ENCODE measurements at places on chromosomes 7 and 10.

- no peak for DNase-seq
Observed at GRCh38 chr10:97549587-97550322, 22.8 kb upstream of the ANKRD2 start.

GRCh38 chr10:128091636-128092210, 34.5 kb downstream of the MKI67 start:
- DNase-seq: no peak

DNA sequence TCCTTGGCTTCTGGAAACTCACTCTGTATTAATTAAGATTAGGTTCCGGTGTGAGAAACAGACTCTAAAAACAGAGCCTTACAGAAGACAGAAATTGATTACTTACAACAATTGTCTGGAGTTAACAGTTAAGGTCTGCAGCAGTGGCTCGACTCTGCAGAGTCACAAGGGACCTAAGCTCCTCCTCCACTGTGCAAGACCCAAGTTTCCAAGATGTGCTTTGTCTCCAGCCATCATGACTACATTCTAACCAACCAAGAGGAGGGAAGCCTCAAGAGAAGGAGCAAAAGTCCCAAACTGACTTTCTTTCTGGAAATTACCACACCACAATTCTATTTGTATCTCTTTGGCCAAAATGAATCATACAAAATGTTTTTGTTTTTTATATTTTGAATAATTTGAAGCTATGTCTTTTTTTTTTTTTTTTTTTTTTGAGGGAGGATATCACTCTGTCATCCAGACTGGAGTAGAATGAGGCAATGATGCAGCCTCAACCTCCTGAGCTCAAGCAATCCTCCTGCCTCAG, 14.2 kb upstream of the ODAD2 start:
- no peak for DNase-seq

GRCh38 chr10:27618906-27619305, 114.8 kb downstream of the RAB18 start:
- no peak for DNase-seq

GRCh38 chr10:33489501-33490176, 155.2 kb upstream of the NRP1 start:
- DNase-seq: no peak

GRCh38 chr7:155987681-155988235, 175.5 kb upstream of the SHH start:
- no peak for DNase-seq

- DNase-seq: peak; percentile 73
Observed at GRCh38 chr10:78974617-78975317, 94.0 kb upstream of the ZMIZ1 start.

GRCh38 chr7:157550300-157551275, 213.8 kb downstream of the DNAJB6 start:
- DNase-seq: no peak

- peak; percentile 38 for DNase-seq
Observed at GRCh38 chr7:108097703-108098102, 32.5 kb downstream of the LAMB4 start.

DNA sequence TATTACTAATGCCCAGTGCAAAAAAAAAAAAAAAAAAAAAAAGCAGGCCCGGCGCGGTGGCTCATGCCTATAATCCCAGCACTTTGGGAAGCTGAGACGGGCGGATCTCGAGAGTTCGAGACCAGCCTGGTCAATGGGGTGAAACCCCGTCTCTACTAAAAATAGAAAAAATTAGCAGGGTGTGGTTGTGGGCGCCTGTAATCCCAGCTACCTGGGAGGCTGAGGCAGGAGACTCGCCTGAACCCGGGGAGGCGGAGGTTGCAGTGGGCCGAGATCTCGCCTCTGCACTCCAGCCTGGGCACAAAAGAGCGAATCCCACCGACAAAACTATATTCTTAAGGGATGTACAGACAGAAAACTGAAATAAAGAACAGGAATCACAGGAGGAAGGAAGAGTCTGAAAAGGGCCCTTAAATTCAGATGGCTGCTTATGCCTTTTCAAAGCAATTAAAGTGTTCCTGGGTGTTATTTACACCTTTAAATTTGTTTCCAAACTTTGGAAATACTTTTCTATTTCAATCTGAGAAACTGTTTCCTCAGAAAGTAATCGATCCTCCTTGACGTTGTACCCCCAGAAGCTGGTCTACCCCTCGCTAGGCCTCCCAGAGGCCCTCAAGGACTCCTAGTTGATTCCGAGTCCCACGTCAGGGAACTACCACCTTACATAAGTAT, 2.0 kb upstream of the KMT2E start:
- no peak for DNase-seq

- DNase-seq: no peak
Observed at GRCh38 chr10:133258818-133259601, 17.7 kb downstream of the ADAM8 start.

GRCh38 chr7:130921391-130922180, 187.6 kb upstream of the KLF14 start:
- DNase-seq: no peak

DNA sequence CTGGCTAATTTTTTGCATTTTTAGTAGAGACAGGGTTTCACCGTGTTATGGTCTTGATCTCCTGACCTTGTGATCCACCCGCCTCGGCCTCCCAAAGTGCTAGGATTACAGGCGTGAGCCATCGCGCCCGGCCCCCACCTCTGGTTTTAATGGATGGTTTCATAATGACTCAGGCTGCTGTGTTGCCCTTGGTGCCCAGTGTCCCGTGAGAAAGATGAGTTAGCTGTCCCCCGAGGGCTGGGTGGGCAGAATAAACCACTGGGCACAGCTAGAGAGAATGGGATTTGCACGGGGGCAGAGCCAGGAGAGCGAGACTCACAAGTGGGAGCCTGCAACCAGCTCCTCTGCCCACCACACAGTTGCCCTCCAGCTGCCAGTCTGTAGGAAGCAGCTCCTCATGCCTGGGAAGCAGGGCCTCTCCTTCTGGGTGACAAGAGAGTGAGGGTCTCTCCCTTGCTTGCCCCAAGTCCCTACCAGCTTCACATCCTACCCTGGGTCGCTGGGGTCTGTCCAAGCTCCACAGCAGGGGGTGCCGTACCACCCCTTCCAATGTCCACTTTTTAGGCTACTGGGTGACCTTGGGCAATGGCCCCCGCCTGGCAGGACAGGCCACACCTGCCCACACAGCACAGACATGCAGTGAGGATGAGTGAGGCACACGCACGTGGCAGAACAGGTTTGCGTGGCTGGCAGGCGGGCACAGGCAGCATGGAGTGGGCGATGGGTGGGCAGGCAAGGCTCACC, 16.1 kb upstream of the NDST2 start:
- DNase-seq: no peak

DNA sequence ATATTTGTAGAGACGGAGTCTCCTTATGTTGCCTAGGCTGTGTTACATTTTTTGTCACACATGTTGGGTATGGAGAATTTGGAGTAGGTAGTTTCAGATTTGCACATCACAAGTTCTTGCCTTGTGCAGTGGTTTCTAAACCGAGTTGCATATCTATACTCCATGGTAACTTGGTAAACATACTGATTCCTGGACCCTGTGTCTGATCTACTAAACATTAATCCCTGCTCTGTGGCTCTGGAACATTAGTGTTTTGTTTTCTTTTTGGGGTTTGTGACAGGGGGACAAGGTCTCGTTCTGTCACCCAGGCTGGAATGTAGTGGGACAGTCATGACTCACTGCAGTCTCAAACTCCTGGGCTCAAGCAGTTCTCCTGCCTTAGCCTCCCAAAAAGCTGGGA, 24.7 kb downstream of the AUTS2 start:
- DNase-seq: no peak

DNA sequence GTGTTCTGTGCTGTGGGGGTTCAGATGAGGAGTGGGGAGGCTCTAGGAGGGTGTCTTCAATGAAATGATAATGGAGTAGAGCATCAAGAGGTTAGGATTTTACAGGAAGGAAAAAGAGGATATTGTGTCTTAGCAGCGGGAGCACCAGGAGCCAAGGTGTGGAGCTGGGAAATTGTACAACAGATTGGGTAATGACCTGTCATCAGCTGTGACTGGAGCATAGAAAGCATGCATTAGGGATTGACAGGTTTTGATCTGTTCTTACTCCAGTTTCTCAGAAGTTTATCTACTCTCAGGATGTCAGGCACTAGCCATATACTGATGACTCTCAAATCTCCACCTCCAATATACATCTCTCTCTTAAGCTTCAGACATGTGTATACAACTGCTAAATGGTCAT, 196.9 kb downstream of the ARHGAP12 start:
- no peak for DNase-seq

GRCh38 chr7:35623381-35623780, 71.6 kb downstream of the HERPUD2 start:
- no peak for DNase-seq
